ENCODE measurements at places on chromosomes 3 and 15.

DNA sequence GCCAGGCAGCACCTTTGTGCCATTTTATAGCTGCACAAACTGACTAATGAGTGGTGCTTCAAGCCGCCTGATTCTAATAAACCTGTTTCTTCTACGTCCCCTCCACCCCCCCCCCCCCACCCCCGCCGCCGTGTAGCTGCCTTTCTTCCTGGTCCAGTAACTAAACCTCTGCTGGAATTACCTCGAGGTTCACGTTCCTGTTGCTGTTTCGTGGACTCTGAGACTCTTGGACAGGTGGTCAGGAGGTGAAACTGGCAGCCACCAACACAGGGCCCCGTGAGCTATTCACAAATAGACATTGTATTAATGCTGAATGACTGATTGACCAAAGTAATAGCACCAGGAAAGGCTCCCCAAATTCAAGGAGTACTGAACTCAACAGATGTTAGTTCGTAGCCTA lies 73.9 kb downstream of the TRIM69 start:
- DNase-seq, result no peak

DNA sequence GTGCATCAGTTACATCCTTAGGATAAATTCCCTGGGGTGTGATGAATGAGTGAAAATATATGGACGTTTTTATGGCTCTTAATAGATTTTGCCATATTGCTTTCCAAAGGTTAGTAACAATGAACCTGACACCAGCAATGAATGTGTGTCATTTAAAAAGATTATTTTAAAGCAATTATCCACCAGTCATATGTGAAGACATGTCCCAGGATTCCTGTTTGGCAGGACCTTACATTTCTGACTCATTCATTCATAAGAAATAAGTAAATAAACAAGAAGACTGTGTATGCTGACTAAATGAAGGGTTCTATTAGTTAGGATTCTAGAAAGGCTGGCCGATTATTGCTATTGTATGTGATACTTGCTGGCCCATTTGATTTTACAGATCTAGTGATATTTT lies 201.5 kb downstream of the SOX2 start:
- DNase-seq, result no peak

- DNase-seq, result no peak
Measured at GRCh38 chr3:101146946-101147345, 153.7 kb upstream of the ABI3BP start.

GRCh38 chr3:197258168-197258755 lies 40.1 kb downstream of the DLG1 start:
- DNase-seq, result no peak

GRCh38 chr3:66838704-66839103 lies 159.4 kb upstream of the KBTBD8 start:
- DNase-seq, result no peak

DNA sequence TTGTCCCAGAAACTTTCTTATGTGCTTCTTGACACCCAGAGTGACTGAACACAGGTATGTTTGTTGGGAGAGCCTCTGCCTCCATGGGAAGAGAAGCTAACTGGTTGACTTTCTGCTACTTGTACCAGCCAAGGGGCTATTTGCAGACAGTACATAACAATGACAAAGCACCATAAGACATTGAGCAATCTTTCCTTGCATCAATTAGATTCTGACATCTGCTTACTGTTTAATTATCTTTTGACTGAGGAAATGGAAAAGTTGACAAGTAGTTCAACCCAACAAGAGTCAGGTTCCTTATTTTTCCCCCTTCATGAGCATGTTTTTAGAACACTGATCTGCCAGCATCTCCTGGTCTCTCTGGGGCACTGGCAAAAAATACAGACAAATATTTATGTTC lies 157.7 kb downstream of the RPLP1 start:
- no peak for DNase-seq

Data from CD4-positive, alpha-beta T cell treated with Interleukin-1 beta for 1 hour (primary cell).